ENCODE measurements at places on chromosomes 2 and 18. TPM values are rescaled to one million over a fixed set of nuclear protein-coding genes. Genes with fewer than 3 reads are reported as not detected.

Gene BCL11A
- 0.29 TPM for total RNA-seq

Gene EGR4
- not detected for total RNA-seq

Gene MDH1B
- 2.2 TPM for total RNA-seq

Gene KHK
- total RNA-seq: 0.36 TPM

Gene AFF3
- 4.3 TPM for total RNA-seq

DNA sequence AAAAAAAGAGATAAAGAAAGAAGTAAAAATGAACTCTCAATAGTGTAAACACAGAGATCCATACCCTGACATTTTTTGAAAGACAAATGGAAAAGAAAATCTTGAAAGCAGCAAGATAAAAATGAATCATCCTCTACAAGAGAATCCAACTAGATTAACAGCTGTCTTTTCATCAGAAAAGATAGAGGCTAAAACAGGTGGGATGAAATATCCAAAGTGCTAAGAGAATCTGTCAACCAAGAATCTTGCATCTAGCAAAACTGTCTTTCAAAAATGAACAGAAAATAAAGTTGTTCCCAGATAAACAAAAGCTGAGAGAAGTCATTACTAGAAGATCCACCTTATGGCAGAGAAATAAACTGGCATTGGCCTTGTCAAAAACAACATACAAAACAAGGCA is 117.3 kb upstream of the MAPRE2 start:
- no peak for DNase-seq

DNA sequence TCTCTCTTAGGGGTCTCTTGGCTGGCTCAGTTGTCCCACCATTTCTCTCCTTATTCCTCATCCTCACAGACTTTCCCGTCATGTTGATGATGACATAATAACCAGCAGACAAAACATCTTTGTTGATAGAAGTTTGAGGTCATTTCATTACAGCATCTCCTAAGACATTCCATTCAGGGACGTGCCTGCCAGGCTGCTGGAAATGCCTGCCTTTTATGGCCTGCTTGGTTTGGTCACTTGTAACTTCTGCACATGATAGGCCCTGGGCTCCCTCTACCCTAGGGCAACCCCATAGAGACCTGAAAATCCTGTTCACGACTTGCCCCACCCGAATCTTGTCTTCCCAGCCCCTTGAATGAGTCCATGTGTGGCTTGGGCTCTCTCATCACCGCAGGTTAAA is 81.7 kb downstream of the SDC1 start:
- DNase-seq: no peak

GRCh38 chr18:46243095-46243494 is 138.9 kb downstream of the HAUS1 start:
- no peak for DNase-seq

DNA sequence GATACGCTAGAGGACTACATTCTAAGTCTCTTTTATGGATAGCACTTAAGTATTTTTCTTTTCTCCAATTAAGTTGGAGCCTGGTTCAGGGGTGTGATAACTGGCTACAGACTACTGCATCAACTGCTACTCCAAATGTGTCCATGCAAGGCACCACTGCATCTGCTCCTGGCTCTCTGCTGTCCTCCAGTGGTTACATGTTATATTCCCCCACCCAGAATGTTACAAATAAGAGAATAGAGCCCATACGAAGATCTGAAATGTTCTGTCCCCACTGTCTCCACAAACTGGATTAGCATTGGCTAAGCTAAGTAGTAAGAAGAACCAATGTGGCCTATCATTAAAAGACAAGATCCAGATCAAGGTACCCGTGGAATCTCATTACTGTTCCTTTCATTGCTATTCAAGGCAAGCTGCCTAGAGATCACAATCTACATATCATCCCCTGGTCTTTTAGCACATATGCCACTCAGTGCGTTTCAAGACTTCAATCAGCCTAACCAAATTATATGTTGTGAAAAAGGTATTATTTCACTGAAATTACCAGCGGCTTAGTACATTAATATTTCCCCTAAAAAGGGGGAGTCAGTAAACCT is 308.3 kb upstream of the SLC8A1 start:
- DNase-seq: peak; percentile 69

- no peak for DNase-seq
These were observed 192.5 kb downstream of the SMAD2 start for GRCh38 chr18:47737956-47738355.

DNA sequence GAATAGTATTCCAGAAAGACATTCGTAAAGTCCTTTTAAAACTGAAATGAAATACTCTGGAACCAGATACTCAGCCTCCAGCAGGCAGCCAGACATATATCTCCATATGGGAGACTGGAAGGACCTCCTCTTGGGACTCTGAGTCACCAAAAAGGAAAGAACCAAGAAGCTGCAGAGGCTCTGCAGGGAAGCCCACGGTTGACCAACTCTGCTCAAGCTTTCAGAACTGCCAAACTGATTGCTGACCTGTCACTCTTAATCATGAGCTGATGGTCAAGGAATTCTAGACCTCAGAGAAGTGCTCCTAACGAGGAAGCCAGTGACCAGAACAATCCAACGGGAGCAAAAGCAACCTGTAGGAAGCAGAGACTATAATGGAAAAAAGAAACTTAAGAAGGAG is 434.7 kb downstream of the EIPR1 start:
- no peak for DNase-seq

DNA sequence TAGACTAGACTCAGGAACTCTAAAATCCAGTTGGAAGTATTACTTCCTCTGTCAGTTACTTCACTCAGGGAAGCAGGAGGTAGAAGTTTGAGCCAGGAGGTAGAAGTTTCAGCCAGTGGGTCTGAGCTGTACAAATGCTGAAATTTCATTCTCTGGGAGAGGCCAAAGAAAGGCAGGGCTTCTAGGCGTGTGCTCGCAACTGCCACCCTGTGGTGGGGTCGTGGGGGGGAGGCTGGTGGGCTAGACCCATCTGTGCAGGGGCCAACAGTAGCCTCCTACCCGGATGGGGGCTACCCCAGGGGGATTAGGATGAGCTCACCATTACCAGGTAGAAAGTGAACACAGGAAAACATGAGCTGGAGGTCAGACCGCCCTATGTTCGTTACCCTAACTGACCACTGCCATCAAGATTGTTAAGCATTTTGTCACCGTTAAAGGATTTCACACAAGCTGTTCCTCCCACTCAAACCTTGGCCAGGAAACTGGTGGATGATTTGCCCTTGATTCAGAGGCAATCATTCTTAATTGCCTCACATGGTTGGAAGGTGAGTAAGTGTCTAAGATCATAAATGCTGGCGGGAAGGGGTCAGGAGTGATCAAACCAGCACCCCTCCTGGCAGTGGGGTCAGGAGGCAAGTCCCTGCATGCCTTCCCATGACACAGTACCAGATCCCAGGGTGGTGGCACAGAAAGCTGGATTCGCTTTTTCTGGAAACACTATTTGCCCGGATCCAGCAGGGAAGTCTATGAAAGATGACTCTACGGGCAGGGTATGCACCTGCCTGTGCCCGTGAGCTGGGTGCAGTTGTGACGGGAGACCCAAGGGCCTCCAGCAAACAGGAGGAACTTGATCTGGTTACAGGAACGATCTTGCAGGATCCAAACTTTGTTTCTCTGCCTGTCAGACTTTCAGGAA is 5.2 kb upstream of the FHL2 start:
- DNase-seq: peak; percentile 94

DNA sequence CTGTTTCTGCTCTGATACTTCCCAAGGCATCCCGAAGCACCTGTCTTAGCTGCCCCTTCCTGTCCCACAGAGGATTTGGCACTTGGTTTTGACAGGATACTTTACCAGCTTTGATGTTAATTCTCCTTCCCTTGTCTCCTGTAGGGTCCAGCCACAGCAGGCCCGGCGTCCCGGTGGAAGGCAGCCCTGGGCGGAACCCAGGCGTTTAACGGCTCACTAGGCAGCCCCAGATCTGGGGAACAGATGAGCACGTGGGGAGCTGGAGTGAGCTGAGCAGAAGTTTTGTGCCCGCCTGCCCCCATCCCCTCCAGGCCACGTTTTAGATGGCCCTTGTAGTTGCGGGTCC is 11.4 kb downstream of the ANKRD23 start:
- DNase-seq: peak; percentile 25

- DNase-seq: no peak
These were observed 122.9 kb upstream of the KLF7 start for GRCh38 chr2:207288628-207289027.

GRCh38 chr18:26506012-26506411 is 42.3 kb downstream of the KCTD1 start:
- no peak for DNase-seq
